GM13977 (cell line): ENCODE measurements at places on chromosomes 16 and 17.

DNA sequence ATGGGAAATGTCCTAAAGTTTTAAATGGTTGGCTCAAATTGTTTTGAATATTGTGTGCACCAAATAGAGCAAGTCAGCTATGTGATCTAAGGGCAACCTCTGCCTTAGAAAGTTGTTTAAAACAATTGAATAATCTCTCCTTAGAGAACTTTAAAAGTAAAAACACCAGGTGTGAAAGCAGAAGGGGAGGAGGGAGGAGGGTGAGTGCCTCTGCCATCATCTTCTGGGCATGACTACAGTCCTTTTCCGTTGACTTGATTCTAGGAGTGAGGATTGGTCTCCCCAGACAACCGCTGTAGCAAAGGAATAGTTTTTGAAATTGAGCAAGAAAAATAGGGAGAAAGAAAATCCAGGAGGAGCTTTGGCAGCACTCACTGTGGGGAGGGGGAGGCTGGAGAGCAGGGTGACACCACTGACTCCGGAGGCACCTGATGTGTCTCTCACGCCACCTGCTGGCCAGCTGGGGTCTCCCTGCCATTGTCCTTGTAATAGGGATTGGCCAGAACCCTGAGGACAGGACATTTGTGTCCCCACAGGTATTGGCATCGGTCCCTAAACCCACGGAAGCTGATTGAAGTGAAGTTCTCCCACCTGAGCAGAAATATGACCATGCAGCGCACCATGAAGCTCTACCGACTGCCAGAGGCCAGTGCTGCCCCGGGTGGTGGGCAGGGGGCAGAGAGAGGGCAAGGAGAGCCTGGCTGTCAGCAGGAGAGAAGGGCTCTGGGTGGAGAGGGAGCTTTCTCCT, 33.3 kb downstream of the PLCD3 start:
- DNase-seq = peak; percentile 89

- DNase-seq = no peak
These were observed 147.1 kb downstream of the TANC2 start for GRCh38 chr17:63113167-63113566.

DNA sequence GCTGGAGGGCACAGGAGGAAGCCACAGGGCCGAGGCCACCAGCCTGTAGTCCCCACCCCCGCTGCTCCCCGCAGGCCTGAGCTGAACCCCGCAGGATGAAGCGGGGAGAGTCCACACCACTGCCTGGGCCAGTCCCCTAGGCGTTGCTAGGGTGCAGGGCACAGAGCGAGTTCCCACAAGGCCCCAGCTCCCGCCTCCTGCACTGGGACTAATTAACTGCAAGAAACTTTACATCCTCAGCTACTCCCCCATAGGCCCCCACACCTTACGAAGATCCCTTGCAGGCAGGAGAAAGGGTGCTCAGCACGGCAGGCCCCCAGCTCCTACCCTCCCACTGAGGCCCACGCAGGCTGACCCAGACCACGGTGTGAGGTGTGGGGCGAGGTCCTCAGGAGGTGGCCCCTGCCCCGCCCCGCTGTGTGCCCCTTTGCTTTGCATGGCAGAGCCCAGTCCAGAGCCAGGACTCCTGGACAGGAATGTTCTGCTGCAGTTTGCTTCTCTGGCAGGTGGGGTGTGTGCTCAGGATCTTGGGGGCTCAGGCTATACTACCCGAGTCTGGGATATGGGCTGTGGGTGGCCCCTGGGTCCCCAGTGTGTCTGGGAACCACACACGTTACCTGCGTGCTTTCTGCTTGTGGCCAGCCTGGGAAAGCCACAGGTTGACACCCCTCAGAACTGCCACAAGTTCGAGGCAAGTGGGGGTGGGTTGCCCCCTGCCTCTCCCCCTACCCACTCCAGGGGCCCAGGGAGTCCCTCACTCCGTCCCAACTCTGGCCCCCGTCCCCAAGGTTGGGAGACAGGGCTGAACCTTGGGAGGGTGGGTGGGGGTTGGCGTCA, 1.2 kb downstream of the GNG13 start:
- DNase-seq = no peak

GRCh38 chr16:86380030-86380429, 130.3 kb upstream of the FOXF1 start:
- no peak for DNase-seq

DNA sequence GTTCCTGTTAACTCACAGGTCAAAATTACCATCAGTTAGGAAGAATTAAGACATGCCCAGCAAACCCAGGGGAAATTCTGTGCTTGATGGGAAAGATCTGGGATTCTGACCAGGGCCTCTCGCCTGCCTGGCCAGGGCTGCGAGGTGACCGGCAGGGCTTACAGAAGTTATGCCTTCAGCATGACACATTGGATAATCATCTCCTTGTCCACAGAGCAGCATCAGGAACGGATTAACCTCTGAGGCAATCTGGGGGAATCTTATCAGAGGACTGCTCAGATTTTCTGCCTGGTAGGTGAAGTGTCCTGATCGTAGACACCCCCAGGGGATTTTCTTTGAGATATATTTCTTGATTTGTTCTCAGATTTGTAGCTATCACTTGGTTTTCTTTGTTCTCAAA, 172.5 kb downstream of the HS3ST3A1 start:
- DNase-seq = no peak

DNA sequence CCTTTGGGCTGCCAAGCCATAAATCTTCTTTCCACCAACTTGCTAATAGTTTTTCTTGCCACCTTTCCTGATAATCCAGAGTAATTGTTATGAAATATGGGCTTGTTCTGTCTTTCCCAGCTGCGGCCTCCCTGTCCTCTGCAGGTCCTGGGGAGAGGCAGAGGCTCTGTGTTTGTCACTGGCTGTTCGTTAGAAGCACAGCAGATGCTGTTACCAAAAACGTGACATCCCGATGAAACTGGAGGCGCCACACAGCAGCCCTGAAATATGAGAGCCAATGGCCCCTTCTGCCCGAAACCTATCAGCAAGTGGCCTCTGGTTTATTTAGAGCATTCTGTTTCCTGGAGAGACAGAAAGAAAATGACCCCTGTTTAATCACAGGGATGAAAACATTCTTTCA, 115.1 kb upstream of the ANKFN1 start:
- DNase-seq = no peak

DNA sequence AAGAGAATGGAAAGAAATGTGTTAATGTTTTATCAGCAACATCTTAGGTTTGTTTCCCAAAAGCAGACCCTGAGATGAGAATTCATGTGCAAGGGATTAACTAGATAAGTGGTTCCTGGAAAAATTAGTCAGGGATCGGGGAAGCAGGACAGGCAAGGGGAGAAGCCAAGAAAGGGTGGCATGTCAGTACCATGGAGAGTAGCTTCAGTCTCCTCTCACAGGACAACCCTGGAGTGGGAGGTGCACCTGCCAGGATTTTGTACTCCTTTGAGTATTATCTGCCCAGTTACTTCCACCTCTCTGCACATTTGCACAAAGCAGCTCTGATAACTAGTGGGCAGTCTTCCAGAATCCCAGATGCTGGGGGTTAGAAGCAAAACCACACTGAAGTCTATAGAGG, 117.0 kb downstream of the RGS9 start:
- no peak for DNase-seq

DNA sequence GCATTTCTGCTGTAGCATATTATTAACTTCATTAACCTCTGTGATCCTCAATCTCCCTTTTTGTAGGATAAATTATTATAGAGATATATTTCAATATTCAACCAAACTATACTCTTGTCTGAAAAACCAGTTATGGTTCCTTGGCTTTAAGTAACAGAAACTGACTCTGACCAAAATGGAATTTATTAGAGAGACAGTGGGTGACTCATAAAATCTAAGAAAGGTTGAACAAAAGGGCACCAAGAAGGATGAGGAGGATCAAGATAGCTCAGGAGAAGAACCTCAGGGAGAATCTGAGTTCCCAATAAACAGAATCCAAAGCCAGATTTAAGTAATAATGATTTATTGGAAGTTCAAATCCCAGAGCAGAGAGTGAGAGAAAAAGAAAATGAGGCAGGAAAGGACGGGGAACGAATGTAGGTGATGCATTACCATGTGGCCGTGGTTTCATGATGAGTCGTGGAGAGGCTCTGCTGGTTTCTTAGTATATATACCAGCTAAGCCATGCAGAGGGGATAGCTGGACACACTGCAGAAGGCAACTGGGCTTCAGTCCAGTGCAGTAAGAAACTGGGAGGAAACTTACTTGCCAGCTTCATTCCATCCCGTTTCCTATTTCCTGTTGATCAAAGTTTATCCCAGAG, 151.5 kb upstream of the GOT2 start:
- DNase-seq = no peak

DNA sequence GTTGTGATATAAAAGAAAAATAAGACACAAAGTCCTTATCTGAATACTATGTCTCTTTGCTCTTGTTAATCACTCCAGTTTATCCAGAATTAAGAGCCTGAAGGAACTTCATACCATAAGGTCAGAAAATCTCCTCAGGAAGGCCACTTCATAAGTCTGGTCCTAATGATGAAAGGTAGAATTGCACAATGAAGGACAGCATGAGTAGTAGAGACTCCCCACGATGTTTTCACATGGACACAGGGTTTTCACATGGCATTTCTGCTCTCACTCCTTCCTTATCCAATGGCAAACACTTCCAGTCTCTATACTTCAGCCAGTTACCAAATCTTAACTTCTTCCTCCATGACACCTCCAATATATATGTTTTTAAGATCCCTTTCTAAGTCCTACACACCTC, 10.2 kb upstream of the C17orf78 start:
- DNase-seq = no peak

GRCh38 chr16:49487746-49488145, 114.1 kb downstream of the C16orf78 start:
- DNase-seq = no peak

DNA sequence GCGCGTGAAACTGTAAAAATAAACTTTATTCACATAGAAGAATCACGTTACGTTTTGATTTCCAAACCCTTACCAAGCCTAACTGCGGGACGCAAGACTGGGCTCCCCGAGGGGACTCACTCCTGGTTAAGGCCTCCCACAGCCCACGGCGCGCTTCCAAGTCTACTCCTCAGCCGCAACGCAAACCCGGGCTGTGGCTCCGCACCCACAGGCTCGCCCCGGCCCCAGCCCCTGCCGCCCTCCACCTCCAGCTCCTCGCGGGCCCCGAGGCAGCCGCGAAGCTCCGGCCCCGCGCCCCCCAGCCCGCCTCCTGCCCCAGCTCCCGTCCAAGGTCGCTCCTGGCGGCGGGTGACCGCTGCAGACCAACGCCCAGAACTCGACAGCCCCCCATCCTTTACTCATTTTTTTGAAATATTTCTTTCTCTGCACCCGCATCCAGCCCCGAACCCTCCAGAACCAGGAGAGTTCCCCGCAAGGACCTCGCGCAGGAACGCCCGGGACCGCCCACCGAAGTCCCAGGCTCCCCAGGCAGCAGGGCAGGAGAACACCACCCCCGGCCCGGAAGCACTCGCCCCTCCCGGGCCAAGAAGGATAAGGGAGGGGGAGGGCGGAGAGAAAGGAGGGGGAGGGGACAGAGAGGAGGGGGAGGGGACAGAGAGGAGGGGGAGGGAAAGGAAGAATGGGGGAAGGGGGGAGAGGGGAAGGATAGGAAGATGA, 912 bp downstream of the USP22 start:
- peak; percentile 78 for DNase-seq

DNA sequence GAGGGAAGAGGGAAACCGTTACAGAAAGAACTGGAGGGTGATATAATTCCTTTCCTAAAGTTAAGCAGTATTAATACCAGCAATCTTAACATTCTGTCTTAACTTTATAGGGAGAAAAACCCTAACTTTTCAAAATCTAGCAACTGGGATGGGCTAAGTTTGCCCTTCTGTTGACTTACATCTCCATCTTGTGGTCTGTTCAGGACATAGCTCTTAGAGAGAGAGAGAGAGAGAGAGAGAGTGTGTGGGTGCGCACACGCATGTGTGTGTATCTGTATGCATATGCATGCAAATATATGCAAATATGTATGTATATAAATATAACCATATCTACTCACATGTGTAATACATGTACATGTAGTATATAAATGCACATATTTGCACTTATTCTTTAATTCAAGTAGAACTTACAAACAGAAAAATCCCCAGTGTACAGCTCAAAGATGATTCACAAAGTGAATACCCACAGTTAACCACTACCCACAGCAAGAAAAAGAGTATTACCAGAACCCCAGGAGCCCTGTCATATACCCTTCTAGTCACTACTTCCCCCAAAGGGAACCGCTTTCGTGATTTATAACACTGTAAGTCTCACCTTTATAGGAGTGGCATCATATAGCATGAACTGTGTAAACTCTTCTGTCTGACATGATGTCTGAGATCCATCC, 46.5 kb downstream of the STX8 start:
- DNase-seq = peak; percentile 44

DNA sequence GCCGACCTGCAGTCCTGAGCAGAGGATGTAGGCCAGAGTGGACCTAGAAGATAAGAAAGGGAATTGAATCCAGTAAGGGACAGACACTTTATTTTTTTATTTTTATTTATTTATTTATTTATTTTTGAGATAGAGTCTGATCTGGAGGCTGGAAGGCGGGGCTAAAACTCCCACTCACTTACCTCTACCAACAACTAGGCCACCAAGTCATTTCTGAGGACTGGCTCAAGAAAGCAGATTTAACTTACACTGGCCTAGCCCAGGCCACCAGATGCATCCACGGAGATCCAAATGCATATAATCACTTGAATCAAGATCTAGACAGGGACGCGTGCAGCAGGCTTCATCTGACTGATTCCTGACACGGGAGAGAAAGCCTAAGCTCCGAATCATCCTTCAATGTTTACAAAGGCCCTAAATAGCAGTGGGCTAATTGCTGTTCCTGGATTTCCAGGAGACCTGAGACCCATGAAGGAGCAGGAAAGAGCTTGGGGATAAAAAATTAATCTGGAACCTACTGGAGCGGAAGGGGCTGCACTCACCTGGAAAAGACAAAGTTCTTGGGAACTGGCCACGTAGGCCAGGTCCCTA, 1.1 kb upstream of the ALOX12 start:
- no peak for DNase-seq

DNA sequence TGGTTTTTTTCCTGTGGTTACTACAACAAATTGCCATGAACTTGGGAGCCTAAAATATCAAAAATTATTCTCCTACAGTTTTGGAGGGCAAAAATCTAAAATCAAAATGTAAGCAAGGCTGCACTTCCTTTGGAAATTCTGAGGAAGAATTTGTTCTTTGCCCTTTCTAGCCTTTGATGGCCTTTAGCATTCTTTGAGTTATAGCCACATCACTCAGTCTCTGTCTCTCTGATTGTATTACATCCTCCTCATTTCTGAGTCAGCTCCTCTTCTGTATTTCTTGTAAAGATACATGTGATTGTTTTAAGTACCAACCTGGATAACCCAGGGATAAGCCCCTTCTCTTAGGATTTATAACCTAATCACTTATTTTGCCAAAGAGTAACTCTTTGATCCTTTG, 282.0 kb downstream of the BCAS3 start:
- no peak for DNase-seq

- DNase-seq = no peak
These were observed 658 bp upstream of the ZNF771 start for GRCh38 chr16:30406795-30407101.

- DNase-seq = no peak
These were observed 47.9 kb downstream of the NOL11 start for GRCh38 chr17:67765623-67766022.

- DNase-seq = no peak
These were observed 68.2 kb upstream of the XYLT1 start for GRCh38 chr16:17538927-17539326.

- peak; percentile 87 for DNase-seq
These were observed 21.4 kb upstream of the CHMP6 start for GRCh38 chr17:80970044-80970761.
